Testis (tissue), 5 donors: ENCODE measurements at places on chromosomes 5 and 9. TPM values are rescaled to one million over a fixed set of nuclear protein-coding genes. Genes with fewer than 3 reads are reported as not detected.

- no peaks in the 10 kb centered on the region for H3K4me1 ChIP-seq
- no peak for DNase-seq
- no peaks in the 10 kb centered on the region for H3K27me3 ChIP-seq
- no peaks in the 10 kb centered on the region for H3K36me3 ChIP-seq
- H3K27ac ChIP-seq: no peak overlapping the region
Measured at GRCh38 chr5:107954254-107954653, 283.5 kb upstream of the EFNA5 start.

Gene AMBP
- 0.68 TPM for total RNA-seq

DNA sequence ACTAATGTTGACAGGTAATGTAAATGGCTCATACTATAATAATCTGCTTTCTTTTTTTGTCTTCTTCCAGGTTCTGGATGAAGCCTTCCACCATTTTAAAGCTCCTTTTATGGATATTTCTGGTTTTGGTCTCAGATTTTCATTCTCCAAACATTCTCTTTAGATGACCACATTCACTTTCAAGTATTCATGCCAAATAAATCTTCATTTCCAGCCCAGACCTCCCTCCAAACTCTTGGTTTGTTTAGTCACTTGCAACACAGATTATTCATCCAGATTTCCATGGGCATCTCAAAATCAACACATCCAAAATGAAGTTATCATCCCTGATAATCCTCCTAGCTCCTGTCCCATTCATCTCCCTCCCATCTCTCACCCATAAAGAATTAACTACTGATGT lies 40.3 kb upstream of the SVEP1 start:
- H3K27ac ChIP-seq: no peak overlapping the region
- H3K4me1 ChIP-seq: no peaks in the 10 kb centered on the region
- no peaks in the 10 kb centered on the region for H3K36me3 ChIP-seq
- H3K27me3 ChIP-seq: no peaks in the 10 kb centered on the region
- no peak overlapping the region for H3K4me3 ChIP-seq
- no peak for DNase-seq

Gene RMI1
- total RNA-seq: 12.0 TPM

DNA sequence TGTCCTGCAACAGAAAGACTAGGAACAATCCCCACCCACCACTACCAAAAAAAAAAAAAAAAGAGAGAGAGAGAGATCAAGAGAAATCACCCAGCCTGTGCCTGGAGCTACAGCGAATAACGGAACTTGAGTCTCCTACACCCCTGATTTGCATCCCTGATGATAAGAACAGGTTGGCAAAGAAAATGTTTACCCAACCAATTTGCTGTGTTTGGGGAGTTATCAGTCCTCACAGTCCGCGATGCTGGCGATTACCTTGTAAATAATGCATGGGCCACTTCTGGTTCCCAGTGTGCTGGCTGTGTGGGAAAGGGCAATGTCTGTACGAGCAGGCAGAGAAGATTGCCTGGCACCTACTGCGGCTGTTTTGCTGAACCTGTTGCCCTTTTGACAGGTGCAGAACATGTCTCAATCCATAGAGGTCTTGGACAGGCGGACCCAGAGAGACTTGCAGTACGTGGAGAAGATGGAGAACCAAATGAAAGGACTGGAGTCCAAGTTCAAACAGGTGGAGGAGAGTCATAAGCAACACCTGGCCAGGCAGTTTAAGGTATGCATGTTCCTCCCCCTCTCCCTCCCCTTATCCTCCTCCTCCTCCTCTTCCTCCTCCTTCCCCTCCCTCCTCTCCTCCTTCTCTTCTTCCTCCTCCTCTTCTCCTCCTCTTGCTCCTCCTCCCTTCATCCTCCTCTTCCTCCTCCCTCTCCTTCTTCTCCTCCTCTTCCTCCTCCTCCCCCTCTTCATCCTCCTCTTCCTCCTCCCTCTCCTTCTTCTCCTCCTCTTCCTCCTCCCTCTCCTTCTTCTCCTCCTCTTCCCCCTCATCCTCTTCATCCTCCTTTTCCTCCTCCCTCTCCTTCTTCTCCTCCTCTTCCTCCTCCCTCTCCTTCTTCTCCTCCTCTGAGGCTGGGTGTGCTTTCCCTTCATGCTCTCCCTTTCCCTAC lies 8.3 kb downstream of the OLFM1 start:
- H3K4me1 ChIP-seq: peaks cover 4% of the 10 kb centered on the region
- no peak for DNase-seq
- H3K4me3 ChIP-seq: no peak overlapping the region
- no peak overlapping the region for H3K27ac ChIP-seq
- no peaks in the 10 kb centered on the region for H3K36me3 ChIP-seq
